ENCODE measurements at places on chromosomes 7 and 10. TPM values are rescaled to one million over a fixed set of nuclear protein-coding genes. Genes with fewer than 3 reads are reported as not detected.

Gene SEMA3C
- total RNA-seq: 1.3 TPM

Gene CLDN4
- total RNA-seq: 150 TPM

Gene DLX5
- total RNA-seq: not detected

Gene CALML5
- total RNA-seq: not detected

- DNase-seq: no peak
- H3K36me3 ChIP-seq: no peaks in the 10 kb centered on the region
- no peak overlapping the region for H3K4me3 ChIP-seq
- no peaks in the 10 kb centered on the region for H3K4me1 ChIP-seq
- no peak overlapping the region for H3K27ac ChIP-seq
These were observed 72.6 kb upstream of the FHIP2A start for GRCh38 chr10:114749014-114749413.

GRCh38 chr7:23607866-23608265 is 10.7 kb downstream of the CCDC126 start:
- no peak overlapping the region for H3K27ac ChIP-seq
- H3K27me3 ChIP-seq: no peaks in the 10 kb centered on the region
- H3K4me3 ChIP-seq: no peak overlapping the region
- no peaks in the 10 kb centered on the region for H3K4me1 ChIP-seq
- no peak for DNase-seq

- H3K4me3 ChIP-seq: no peak overlapping the region
- no peak overlapping the region for H3K27ac ChIP-seq
- DNase-seq: no peak
- H3K36me3 ChIP-seq: no peaks in the 10 kb centered on the region
- no peaks in the 10 kb centered on the region for H3K4me1 ChIP-seq
These were observed 506.2 kb downstream of the GALNT17 start for GRCh38 chr7:71638108-71638507.

GRCh38 chr10:70774810-70775678 is 10.1 kb downstream of the TBATA start:
- no peak overlapping the region for H3K4me3 ChIP-seq
- H3K27me3 ChIP-seq: no peaks in the 10 kb centered on the region
- H3K4me1 ChIP-seq: no peaks in the 10 kb centered on the region
- no peaks in the 10 kb centered on the region for H3K36me3 ChIP-seq
- no peak overlapping the region for H3K27ac ChIP-seq

DNA sequence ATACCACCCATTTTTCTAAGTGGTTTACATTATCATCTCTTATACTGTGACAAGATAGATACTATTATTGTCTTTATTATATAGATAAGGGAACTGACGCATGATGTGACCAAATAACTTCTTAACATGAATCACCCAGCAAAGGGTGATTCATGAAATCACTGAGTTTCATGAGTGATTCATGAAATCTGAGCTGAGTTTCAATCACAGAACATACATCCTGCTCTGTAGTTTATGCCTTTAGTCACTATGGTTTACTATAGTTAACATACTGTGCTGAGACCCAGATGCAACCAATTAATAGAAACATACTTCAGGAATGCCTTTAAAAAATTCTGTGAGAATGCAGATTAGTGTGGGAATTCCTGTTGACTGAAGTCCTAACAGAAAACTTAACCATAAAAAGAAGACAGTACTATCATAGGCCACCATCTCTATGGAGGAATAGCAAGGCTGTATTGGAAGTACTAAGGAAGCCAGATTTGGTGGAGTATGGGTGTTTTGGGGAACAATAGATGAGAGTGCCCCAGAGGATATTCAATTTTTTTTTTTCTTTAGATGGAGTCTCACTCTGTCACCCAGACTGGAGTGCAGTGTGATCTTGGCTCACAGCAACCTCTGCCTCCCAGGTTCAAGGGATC is 43.1 kb upstream of the SEMA3A start:
- no peak for DNase-seq
- H3K36me3 ChIP-seq: no peaks in the 10 kb centered on the region
- H3K27ac ChIP-seq: no peak overlapping the region
- H3K4me3 ChIP-seq: no peak overlapping the region
- no peaks in the 10 kb centered on the region for H3K27me3 ChIP-seq
- H3K4me1 ChIP-seq: no peaks in the 10 kb centered on the region

DNA sequence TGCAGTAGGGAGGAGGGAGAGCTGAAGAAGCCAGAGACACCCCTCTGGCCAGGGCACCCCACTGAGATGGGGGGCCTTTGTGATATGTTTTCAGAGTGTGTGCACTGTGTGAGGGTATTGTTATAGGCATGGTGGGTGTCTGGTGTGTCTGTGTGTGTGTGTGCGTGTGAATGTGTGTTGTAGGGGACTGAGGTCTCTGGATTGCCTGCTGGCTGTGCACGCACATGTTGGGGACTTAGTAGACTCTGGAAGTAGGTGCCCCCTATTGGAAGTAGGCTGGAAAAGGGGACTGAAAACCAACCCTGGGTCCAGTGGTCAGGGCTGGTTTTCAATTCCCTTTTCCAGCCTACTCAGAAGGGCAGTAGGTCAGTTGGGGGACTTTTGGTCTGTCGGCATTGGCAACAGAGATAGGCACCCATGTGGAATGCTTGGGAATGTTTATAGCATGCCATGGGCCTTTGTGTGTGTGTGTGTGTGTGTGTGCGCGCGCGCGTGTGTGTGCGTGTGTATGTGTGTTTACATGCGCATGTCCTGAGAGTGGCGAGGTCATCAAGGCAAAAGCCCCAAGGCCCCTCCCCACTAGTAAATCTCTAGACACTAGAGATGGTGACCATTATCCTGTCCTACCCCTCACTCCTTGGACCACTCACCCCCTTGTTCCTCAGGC is 78.8 kb downstream of the HIF1AN start:
- H3K27me3 ChIP-seq: no peaks in the 10 kb centered on the region
- DNase-seq: no peak
- no peaks in the 10 kb centered on the region for H3K36me3 ChIP-seq
- H3K27ac ChIP-seq: no peak overlapping the region
- H3K4me3 ChIP-seq: no peak overlapping the region

- no peaks in the 10 kb centered on the region for H3K27me3 ChIP-seq
- no peak overlapping the region for H3K27ac ChIP-seq
- H3K36me3 ChIP-seq: peaks cover 14% of the 10 kb centered on the region
- no peak for DNase-seq
These were observed 32.6 kb upstream of the AP5Z1 start for GRCh38 chr7:4742852-4743251.

DNA sequence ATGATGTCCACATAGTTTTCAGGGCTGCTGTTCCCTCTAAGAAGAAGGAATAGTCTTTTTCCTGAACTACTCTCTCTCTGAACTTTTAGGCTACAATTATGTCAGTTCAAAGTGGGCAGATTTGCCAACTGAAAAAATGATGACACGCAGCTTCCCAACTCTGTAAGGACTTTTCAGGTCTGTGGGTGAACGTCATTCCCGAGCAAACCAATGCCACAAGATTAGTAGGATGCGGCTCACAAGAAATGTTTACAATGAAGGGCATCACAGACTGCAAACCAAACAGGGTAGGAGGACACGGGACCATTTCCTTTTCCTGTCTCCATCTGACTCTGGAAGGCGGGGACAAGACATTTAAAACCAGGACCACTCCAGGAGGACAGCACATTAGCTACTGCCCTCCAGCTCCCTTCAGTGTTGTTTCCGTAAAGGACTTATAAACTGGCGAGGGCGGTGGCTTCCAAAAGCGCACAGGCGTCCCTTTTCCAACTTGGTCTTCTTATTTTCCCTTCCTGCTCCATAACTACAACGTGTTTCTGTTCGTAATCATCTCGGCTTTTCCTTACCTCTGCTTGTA is 539 bp upstream of the MKLN1 start:
- DNase-seq: no peak
- no peaks in the 10 kb centered on the region for H3K27me3 ChIP-seq
- no peaks in the 10 kb centered on the region for H3K36me3 ChIP-seq
- H3K27ac ChIP-seq: peak overlapping the region; percentile 87

DNA sequence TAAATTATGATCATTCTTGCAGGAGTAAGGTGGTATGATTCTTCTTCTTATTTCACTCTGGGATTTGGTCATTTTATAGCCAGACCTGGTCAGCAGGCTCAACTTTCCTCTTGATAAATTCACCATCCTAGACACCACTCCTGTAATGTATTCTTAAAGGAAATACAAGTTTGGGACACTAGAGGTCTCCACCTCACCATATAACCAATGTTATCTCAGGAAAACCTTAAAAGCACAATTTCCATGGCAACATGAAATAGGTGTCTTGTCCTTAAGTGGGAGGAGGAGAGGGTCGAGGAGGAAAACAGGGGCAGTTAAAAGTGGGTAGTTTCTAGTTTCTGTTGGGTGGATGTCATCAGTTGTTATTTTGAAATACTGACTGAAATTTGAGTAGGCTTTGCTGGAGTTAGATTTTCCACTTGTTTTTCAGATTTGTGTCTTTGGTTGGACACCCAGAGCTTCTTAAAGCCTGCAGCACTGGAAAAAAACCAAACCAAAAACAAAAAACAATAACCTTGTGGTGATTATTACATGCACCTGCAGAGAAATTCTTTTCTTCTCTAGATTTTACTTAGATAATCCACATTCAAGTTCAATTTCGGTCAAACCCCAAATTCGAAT is 163.1 kb downstream of the PRKCQ start:
- no peaks in the 10 kb centered on the region for H3K27me3 ChIP-seq
- DNase-seq: no peak
- no peaks in the 10 kb centered on the region for H3K4me1 ChIP-seq
- H3K36me3 ChIP-seq: no peaks in the 10 kb centered on the region
- H3K4me3 ChIP-seq: no peak overlapping the region

DNA sequence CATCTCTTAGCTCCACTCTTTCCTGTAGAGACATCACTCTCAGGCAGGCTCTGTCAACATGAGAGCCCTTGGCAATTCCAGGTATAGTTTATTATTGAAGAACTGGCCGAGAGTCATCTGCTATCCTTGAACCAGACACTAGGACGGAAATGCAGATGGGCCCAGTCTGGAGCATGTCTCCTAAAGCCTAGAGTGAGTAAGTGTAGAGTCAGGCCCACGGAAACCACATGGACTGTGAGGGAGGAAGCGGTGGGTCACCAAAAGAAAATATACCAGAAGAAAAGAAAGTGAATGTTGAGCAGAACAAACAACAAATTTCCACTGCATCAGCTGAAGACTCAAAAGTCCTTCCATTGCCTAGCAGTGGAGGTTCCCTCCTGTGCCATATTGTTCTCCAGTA is 15.7 kb upstream of the RELN start:
- no peak overlapping the region for H3K27ac ChIP-seq
- no peaks in the 10 kb centered on the region for H3K36me3 ChIP-seq
- no peak for DNase-seq
- H3K27me3 ChIP-seq: no peaks in the 10 kb centered on the region
- no peak overlapping the region for H3K4me3 ChIP-seq
- no peaks in the 10 kb centered on the region for H3K4me1 ChIP-seq

GRCh38 chr7:87218796-87219544 is 562 bp downstream of the TMEM243 start:
- H3K27ac ChIP-seq: peak overlapping the region; percentile 56
- no peaks in the 10 kb centered on the region for H3K27me3 ChIP-seq
- H3K4me3 ChIP-seq: peak overlapping the region; percentile 88
- peaks cover 13% of the 10 kb centered on the region for H3K4me1 ChIP-seq
- DNase-seq: peak; percentile 75

DNA sequence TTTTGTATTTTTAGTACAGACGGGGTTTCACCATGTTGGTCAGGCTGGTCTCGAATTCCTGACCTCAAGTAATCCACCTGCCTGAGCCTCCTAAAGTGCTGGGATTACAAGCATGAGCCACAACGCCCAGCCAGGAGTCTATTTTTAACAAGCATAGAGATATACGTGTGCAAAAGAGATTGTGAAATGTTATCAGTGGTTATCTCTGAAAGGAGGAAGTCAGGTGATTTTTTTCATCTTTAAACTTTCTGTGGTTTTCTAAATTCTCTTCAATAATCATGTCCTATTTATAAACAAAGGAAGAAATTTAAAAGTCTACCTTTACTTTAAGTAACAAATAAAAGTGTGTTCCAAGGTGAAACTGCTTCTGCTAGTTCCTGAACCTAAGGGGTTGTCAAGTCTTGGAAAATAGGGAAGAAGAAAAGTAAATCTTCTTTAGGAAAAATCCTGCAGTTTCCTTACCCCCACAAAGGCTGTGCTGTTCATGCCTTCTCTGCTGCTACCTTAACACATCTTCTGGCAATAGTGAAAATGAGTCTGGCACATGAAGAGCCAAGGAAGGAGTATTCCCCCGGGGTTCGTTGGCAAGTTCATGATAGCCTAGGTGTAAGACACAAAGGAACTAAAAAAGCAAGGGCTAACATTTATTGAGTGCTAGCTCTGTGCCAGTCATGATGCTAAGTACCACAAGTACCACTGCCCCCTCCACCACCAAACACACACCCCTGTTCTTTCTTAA is 51.1 kb downstream of the CYP26A1 start:
- H3K4me1 ChIP-seq: no peaks in the 10 kb centered on the region
- H3K27ac ChIP-seq: no peak overlapping the region
- H3K27me3 ChIP-seq: no peaks in the 10 kb centered on the region
- no peak overlapping the region for H3K4me3 ChIP-seq

DNA sequence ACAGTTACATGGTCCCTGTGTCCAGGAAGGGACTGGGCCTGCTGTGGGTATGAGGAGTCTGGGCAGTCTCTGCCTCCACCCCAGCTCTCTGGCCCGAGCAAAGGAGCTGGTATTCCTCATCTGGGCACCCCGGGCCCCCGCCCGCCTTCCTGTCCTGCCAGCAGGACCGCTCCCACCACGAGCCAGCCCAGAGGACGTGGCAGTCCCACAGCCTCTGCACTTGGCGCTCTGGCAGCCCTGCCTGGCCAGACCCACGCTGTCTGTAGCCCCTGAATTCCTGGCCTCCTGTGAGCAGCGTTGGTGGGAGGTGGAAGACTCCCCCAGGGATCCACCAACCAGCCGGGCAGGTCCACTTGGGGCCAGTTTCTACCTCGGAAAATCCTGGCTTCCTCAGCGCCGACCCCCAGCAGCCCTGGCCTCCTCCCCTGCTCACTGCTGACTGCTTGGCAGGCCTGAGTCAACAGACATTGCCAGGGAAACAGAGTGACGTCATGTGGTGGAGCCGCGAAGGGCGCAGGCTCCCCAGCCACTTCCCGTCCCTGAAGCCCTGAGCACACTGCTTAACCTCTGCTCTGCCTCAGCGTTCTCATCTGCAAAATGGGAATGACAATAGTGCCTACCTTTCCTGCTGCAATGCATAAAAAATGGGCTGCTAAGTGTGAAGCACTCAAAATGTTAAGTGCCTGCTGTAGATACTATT is 21.6 kb upstream of the LIMK1 start:
- no peaks in the 10 kb centered on the region for H3K27me3 ChIP-seq
- H3K27ac ChIP-seq: peak overlapping the region; percentile 98
- peaks cover 5% of the 10 kb centered on the region for H3K36me3 ChIP-seq
- peak overlapping the region; percentile 6 for H3K4me3 ChIP-seq

- no peak overlapping the region for H3K4me3 ChIP-seq
- no peaks in the 10 kb centered on the region for H3K36me3 ChIP-seq
- DNase-seq: no peak
- no peaks in the 10 kb centered on the region for H3K27me3 ChIP-seq
- no peak overlapping the region for H3K27ac ChIP-seq
These were observed 214.2 kb upstream of the GHITM start for GRCh38 chr10:83925133-83925532.
